ENCODE measurements at places on chromosomes 12 and 14.
A peak's percentile ranks its signal among the peaks of the same experiment; 100 is the strongest.

GRCh38 chr12:76152181-76152807, 67.8 kb upstream of the NAP1L1 start:
- DNase-seq = no peak

GRCh38 chr14:53924753-53925152, 31.9 kb downstream of the BMP4 start:
- no peak for DNase-seq

GRCh38 chr14:36091096-36091495, 85.4 kb downstream of the PTCSC3 start:
- no peak for DNase-seq

DNA sequence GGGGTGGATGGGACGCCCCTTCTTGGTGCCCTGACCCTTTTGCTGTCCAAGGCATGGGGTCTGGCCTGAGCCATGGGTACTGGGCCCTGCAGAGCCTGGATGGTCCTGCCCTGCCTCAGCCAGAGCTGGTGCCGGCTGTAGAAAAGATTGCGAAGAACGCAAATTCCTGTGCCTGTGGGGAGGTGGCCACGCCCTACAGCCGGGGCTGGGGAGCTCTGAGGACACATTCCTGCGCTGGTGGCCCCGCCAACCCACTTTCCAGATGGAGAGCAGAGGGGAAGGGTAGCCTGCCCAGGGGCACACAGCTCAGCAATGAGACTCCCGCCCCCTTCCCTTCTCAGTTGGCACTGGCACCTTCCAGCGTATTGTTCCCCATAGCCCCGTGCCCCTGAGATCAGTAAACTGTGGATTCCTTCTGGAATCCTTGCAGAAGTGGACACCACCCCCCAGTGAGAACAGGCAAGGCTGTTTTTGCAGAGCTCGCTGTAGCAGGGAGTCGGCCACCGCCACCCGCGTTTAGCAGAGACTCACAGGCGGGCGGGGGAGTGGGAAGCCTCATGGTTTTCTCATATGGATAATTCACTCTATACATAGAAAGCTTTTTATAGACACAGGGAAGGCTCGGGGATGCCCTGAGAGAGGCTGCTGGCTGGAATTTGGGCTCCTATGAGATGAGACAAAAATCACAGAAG, 8.6 kb downstream of the INF2 start:
- peak; percentile 51 for DNase-seq

DNA sequence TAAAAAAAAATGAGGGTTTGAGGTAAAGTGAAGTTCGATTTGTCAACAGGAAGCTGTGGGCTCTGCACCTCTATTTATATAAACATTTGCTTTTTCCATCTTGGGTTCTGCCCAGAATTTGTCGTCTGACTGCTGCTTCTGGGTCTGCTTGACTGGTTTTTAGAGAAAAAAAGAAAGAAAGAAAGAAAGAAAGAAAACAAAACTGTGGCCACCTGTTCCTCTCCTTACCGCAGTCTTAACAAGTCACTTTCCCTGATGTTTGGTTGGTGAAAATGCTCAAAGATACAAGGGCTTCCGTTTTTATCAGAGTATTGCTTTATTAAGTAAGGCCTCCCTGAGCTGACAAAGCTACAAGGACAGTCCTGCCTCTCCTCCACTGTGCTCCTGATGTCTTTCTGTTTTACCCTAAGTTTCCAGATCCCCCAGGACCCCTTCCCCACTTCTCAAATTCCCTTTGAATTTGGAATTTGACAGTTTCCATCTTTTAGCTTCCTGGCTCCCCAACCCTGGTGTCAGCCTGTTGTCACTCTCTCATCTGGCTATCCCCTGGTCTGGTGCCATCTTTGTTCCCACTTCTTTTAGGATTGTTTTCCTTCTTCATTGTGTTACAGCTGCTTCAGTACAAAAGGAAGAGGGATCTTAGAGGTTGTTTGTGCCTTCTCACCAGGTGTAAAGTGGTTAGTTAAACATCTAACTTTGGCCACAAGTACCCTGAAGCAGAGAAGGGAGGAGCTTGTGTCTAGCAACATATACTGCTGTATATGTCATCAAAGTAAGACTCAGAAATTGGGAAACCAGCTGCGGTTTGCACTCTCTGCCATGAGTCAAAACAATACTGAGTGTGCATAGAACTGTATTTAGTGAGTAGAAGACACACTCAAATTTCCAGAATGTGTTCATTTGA, 18.0 kb downstream of the MFAP5 start:
- DNase-seq = no peak

DNA sequence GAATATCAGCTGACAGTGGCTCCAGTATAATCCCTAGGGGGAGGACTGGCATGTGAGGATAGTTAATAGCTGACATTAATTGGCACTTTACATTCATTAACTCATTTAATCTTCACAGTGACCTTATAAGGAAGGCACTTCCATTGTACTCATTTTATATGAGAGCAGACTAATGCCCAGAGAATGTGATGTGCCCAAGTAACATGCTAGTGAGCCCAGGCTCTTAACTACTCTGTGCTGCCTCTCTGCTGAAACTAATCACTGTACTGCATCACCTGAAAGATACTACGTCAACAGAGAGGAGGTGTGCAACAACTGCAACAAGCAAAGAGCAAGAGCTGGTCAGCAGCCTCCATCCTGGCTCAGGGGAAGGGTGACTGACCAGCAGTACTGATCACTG, 40.1 kb downstream of the GALNT4 start:
- no peak for DNase-seq

DNA sequence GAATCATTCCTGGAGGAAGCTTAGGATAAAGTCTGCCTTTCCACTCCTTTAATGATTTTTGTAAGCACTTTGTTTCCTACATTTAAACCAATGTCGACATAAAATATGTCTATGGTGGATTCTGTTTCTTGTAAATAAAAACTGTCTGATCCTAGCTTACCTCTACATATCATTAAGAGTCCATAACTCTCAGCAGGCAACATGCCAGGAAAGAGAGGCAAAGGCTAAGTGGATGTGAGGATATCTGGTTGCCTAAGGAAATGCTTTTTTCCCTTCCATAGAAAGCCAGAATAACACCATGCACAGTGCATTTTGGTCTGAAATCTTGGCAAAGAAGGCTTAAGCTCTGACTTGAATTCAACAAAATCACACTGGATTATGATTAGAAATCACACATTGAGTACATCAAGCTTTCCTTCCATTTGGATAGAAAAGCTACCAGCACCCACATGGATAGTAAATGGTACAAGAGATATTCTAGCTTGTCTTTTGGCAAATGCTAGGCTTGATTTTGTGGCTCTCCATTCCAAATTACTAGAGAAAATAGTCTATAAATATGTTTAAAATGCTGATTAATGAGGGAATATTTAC, 57.0 kb upstream of the CNTN1 start:
- DNase-seq = no peak

GRCh38 chr14:88078525-88078924, 73.6 kb downstream of the GPR65 start:
- no peak for DNase-seq

DNA sequence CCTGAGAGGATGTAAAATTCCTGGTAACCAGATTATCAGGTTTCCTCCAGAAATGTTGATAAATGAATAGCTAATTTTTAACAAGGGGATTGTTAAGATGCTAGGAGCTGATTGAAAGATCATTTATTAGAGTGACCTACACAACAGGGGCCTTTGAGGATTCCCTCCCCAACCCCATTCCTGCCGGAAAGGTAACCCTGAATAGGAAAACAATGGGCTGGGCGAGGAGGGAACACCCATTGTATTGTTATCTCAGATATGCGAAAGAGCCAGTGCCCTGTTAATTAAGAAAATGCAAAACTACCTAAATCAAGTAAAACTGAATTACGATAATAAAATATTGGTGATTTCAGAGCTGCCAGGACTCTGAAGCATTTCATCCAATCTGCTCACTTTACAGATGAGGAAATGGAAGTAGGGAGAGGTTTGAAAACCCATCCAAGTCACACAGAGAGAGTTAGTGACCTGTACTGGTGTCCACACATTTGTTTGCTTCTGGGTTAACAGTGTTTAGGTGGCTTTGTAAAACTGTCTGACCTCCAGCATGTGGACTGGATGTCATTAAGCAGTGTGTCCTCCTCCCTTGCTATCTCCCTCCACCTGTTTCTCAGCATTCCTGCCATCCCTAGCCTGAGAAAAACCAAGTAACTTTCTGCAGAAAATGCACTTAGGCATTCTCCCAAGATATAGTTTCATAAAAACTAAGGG, 214.8 kb downstream of the TTC6 start:
- no peak for DNase-seq

- DNase-seq = no peak
Observed at GRCh38 chr12:50196537-50196936, 29.4 kb upstream of the CERS5 start.

DNA sequence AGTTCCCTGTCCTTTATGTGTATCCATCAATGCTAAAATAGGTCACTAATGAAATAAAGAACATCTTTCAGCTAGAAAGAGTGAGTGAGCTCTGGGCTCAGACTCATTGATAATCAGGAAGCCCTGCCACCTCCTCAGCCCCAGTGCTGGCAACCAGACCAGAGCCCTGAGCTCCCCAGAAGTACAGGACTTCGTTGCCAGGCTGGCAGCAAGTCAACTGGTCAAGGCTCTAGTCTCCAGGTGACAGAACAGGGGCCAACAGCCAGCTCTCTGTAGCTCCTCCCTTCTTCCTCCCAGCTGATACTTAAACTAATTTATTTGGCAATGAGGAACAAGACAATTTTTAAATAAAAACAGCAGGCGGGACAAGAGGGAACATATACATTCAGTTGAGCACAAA, 145.3 kb downstream of the EGLN3 start:
- no peak for DNase-seq

- DNase-seq = no peak
Observed at GRCh38 chr14:72290241-72290640, 358.0 kb downstream of the RGS6 start.

- no peak for DNase-seq
Observed at GRCh38 chr14:30757082-30757481, 117.3 kb upstream of the COCH start.

GRCh38 chr12:85588221-85588620, 248.0 kb downstream of the RASSF9 start:
- DNase-seq = no peak

GRCh38 chr12:77947330-77947729, 116.6 kb downstream of the NAV3 start:
- DNase-seq = no peak

GRCh38 chr14:56324856-56325699, 206.9 kb downstream of the PELI2 start:
- DNase-seq = no peak

- no peak for DNase-seq
Observed at GRCh38 chr14:78073028-78073427, 97.1 kb upstream of the NRXN3 start.

GRCh38 chr12:53182903-53183302, 2.2 kb upstream of the CSAD start:
- no peak for DNase-seq

GRCh38 chr14:75968456-75968855, 13.3 kb downstream of the TGFB3 start:
- peak; percentile 29 for DNase-seq

- peak; percentile 36 for DNase-seq
Observed at GRCh38 chr12:1830981-1831963, 10.9 kb downstream of the LRTM2 start.

DNA sequence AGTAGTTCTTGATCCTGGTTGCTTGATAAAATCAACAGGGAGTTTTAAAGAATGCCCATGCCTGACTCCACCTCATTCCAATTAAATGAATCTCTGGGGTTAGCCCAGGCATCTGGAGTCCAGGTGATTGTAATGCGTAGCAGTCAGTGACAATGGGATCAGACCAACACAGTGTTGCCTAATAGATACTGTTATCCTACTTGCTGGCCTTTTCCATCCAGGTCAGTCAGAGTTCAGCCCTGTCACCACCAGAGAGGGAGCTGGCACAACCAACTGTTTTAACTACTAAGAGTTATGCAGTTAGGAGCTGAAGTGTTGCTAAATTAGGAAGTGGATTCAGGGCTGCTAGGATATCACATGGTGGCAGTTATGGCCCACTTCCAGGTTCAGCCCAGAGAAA, 107.1 kb downstream of the GPR135 start:
- DNase-seq = no peak

- no peak for DNase-seq
Observed at GRCh38 chr14:69012256-69012953, 33.3 kb upstream of the ACTN1 start.

- no peak for DNase-seq
Observed at GRCh38 chr12:25151476-25151875, 43.5 kb downstream of the DNAI7 start.

DNA sequence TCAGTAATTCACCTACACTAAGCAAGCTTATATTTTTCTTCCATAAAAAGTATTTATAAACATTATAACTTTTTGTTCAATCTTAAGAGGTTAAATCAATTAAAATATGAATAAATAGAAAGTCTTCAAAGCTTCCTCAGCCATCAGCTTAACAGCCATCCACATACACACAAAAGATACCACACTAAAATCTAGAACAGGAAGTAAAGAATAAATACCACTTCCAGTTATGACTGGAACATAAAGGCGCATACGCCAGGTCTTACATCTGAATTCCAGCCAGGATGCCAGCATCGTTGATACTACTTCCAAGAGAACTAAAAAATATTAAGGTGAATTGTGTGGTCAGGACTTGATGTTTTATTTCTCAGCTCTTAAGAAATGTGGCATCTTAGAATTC, 17.0 kb downstream of the SIX1 start:
- DNase-seq = no peak
